Hematopoietic multipotent progenitor cell treated with erythropoietin and hydrocortisone succinate and interleukin-3 and kit ligand, for 4 days (in vitro differentiated cells): ENCODE measurements at places on chromosomes 3 and 15.

GRCh38 chr3:167160781-167161180 is 219.3 kb downstream of the ZBBX start:
- no peak for DNase-seq

DNA sequence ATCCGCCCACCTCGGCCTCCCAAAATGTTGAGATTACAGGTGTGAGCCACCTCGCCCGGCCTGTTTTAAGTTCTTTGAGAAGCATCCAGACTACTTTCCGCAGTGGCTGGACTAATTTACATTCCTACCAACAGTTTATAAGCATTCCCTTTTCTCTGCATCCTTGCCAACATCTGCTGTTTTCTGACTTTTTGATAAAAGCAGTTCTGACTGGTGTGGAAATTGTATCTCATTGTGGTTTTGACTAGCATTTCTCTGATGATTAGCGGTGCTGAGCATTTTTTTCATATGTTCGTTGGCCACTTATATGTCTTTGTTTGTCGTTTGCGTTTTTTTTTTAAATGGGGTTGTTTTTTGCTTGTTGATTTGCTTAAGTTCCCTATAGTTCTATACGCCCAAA is 208.4 kb upstream of the DPPA4 start:
- no peak for DNase-seq

DNA sequence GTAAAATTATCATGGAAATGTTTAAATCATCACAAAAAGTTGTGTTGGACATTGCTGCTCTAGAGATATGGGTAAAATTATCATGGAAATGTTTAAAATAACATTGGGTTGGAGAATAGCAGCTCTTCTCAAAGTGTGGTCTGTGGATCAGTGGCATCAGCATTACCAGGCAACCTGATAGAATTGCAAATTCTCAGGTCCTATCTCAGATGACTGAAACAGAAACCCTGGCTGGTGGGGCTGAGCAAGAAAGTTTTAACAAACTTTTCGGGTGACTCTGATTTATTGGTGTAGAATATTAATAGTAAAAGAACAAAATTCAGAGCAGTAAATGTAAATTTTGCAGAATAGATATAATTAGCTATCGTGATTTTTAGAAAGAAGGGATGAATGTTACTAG is 28.9 kb downstream of the NXPE3 start:
- DNase-seq = no peak

DNA sequence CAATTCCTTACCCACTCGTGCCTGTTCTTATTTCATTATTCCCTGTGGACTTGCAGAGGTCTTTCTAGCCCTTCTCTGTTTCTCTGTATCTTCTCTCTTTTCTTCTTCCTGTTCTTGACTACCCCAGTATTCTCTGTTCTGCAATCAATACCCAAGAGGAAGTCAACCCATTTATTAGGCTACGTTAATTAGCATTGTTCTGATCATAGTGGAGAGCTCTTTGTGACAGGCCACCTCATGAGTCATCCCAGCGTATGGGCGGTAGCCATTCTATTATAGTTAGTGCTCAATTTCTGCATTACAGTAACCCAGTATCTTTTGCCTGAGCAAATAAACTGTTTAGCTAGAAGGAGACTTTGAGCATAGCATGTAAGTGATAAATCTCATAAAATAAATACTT is 259.5 kb upstream of the GRM7 start:
- no peak for DNase-seq

GRCh38 chr15:63048776-63049665 is 6.5 kb downstream of the TPM1 start:
- DNase-seq = peak; percentile 88

- no peak for DNase-seq
These were observed 65.0 kb downstream of the NIPA2 start for GRCh38 chr15:22903427-22903826.

- DNase-seq = no peak
These were observed 84.9 kb downstream of the TRIM42 start for GRCh38 chr3:140762746-140763145.

- DNase-seq = no peak
These were observed 27.2 kb upstream of the MUC20 start for GRCh38 chr3:195693428-195694216.

- DNase-seq = no peak
These were observed 495.4 kb downstream of the FOXP1 start for GRCh38 chr3:71088019-71088708.

DNA sequence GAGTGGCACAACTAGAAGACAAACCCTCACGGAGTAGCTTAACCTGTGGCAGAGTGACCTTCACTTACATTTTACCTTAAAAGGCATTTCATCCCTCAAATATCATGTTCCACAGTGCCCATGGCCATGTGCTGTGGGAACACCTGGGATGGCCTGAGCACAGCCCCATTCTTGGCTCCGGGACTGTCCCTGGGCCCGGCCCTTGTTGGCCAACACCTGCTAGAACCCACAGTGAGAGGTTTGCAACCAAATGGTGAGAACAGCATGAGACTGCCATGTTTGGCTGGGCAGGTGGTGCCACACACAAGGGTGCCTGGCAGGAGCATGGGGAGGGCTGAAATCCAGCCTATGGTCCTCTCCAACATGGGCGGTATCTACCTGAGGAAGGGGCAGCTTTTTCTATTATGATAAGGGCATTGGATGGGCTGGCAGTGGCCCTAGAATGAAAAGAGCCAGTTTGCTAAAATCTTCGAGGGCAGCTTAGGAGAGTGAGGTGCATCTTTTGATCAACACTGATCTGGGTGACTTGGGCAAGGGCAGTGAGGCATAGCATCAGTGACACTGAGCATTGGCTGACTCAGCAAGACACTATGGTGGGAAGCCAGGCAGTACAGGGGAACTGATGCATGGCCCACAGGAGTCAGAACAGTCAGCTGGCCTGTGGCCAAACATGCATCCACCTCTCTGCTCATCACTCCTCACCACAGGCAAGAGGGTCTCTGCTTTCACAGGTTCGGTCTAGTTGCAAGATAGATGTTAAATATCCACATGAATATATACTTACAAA is 53.9 kb downstream of the SYNM start:
- no peak for DNase-seq

- no peak for DNase-seq
These were observed 465.1 kb downstream of the ERC2 start for GRCh38 chr3:56003129-56003528.

- DNase-seq = no peak
These were observed 552.8 kb downstream of the FOXP1 start for GRCh38 chr3:71030748-71031147.

- DNase-seq = no peak
These were observed 58.5 kb upstream of the SLC24A5 start for GRCh38 chr15:48062148-48062872.
